Activated CD4-positive, alpha-beta memory T cell treated with anti-CD3 and anti-CD28 coated beads for 36 hours (primary cell): ENCODE measurements at places on chromosomes 12 and 14.

- DNase-seq, result no peak
These were observed 122.3 kb downstream of the PTPRR start for GRCh38 chr12:70798016-70798783.

- DNase-seq, result no peak
These were observed 93.5 kb downstream of the GALNT8 start for GRCh38 chr12:4813741-4814140.

DNA sequence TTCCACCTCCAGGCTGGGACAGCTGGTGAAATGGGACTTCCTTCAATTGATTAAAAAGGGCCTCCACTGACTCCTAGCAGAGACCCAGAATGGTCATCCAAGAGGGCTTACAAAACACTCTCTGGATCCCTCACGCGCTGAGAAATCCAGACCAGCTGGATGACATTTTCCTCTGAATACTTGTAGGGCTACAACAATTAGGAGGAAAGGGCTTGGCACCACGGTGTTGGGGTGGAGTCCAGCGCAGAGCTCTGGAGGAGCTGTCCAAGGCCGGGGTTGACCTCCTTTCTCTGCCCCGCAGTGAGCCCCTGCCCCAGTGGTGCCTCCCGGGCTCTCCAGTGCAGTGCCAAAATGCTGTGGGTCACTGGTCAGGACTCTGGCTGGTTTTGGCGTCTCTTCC lies 189.0 kb upstream of the CCND2 start:
- no peak for DNase-seq

DNA sequence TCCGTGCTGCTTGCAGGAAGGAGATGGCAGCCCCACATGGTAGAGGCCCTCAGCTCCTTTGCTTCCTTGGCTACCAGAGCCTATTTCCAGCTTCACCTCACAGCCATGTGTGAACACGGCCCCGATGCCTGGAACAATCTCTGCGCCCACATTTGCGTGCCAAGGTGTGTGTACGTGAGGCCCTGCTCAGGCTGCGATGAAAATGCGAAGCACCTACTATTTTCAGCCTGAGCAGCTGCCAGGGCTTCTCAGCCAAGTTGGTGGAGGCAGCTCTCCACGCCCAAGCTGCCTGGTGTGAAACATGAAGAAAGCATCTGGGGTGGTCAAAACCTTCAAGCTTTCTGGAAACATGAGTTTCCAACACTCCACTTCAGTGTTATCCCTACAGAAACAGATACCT lies 177.8 kb upstream of the EGLN3 start:
- DNase-seq, result no peak

- DNase-seq, result no peak
These were observed 36.1 kb downstream of the CPSF6 start for GRCh38 chr12:69275471-69275891.
